Brain (organoid and tissue), 16 donors: ENCODE measurements at places on chromosomes 7 and 10. TPM values are rescaled to one million over a fixed set of nuclear protein-coding genes. Genes with fewer than 3 reads are reported as not detected.

Gene SMO
- polyA plus RNA-seq = 6.1 TPM

Gene KIF11
- 11.4 TPM for polyA plus RNA-seq

Gene CALML3
- polyA plus RNA-seq = 11.9 TPM

Gene GPR15LG
- polyA plus RNA-seq = not detected

Gene FAM13C
- polyA plus RNA-seq = 12.7 TPM

Gene JAKMIP3
- polyA plus RNA-seq = 1.0 TPM

Gene HTR5A
- 2.1 TPM for polyA plus RNA-seq

Gene COPG2
- 61.7 TPM for polyA plus RNA-seq

Gene WDR86
- 4.1 TPM for polyA plus RNA-seq

Gene SCIN
- polyA plus RNA-seq = 2.5 TPM

Gene PTF1A
- polyA plus RNA-seq = not detected

Gene ITGB1
- polyA plus RNA-seq = 152 TPM

Gene SMKR1
- polyA plus RNA-seq = 9.1 TPM

Gene PPP1R17
- 0.46 TPM for polyA plus RNA-seq

Gene CDC14C
- polyA plus RNA-seq = not detected

Gene HOXA6
- polyA plus RNA-seq = 14.9 TPM

Gene AGR2
- 2.0 TPM for polyA plus RNA-seq

Gene CHAT
- polyA plus RNA-seq = not detected

Gene ATP6V0A4
- 0.27 TPM for polyA plus RNA-seq

Gene IRF5
- 2.7 TPM for polyA plus RNA-seq

Gene ACTL6B
- polyA plus RNA-seq = 101 TPM

Gene NRP1
- 11.6 TPM for polyA plus RNA-seq

Gene CPA1
- polyA plus RNA-seq = not detected

Gene RSPH10B
- not detected for polyA plus RNA-seq

Gene TET1
- polyA plus RNA-seq = 1.8 TPM

Gene SPAM1
- polyA plus RNA-seq = not detected
